ENCODE measurements at places on chromosomes 6 and 20.
A peak's percentile ranks its signal among the peaks of the same experiment; 100 is the strongest.

GRCh38 chr20:32763202-32764004, 1.2 kb downstream of the DNMT3B start:
- no peak for DNase-seq

GRCh38 chr20:13318871-13319521, 97.9 kb downstream of the ISM1 start:
- DNase-seq, result no peak

DNA sequence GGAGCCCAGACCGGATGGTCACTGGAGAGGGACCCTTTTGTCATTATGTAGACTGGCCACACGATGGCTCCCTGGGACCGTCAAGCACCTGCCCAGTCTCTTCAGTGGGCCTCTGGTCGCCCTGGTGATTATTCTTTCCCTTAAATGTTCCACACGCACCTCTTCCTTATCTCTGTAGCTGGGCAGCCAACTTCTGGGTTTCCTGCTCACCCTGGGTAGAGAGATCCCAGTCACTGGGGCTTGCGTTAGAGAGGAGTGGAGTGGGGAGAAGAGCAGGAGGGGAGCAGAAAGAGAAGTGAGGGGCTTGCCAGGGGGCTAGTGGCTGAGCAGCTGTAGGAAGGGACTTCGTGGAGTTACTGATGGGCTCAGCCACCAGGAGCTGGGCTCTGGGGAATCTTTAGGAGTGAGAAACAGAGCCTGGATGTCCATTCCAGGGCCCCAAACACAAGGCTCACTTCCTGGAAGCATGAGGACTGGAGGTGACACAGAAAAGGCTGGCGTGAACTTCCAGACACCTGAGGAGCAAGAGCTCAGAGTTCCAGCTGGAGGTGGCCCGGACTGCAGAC, 150.1 kb downstream of the DHX35 start:
- peak; percentile 4 for DNase-seq

DNA sequence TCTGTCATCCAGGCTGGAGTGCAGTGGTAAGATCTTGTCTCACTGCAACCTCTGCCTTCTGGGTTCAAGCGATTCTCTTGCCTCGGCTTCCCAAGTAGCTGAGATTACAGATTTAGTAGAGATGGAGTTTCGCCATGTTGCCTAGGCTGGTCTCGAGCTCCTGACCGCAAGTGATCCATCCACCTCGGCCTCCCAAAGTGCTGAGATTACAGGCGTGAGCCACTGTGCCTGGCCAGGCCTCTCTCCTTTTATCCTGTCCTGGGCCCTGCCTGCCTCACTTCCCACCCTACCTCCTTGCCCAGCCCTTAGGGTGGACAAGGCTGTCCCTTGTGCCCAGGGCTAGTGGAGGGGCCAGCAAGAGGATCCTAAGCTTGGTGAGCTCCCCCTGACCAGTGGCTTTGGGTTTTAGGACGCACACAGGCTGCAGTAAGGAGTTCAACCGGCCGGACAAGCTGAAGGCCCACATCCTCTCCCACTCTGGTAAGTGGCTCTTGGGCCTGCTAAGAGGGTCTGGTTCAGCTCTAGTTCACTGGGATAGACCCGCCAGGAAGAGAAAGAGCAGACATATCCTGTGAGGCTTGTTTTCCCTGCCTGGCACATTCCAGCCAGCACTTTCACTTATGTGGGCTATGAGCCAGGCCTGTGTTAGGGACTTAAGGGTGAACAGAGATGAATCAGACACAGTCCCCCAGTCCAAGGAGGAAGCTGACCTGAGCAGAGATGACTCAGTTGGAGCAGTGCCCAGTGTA, 21.9 kb upstream of the CHMP4B start:
- peak; percentile 98 for DNase-seq

DNA sequence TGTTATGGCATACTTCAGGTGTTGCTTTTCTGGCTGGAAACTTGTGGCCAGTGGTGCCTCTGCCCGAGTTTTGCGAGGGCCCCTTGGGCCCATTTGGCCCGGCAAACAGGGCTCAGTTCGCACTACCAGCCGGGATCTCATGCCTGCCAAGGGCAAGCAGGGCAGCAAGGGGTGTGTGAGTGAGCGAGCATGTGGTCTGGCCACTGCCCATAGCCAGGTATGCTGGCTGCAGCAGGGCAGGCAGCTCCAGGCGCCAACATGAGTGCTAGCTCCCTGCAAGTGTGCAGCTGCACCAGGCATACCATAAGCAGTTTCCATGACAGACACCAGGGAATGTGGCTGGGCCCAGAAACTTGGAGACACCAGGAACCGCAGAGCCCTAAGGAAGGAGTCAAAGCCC, 389.5 kb downstream of the NKAIN2 start:
- DNase-seq, result no peak

DNA sequence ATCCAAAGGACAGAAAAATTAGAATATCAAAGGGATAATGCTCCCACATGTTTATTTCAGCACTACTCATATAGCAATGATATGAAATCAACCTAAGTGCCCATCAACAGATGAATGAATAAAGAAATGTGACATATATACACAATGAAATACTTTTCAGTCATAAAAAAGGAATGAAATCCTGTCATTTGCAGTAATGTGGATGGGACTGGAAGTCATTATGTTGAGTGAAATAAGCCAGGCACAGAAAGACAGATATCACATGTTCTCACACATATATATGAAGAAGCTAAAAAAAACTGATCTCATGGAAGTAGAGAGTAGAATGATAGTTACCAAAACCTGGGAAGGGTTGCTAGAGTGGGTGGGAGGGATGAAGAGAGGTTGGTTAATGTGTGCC, 135.7 kb downstream of the IBTK start:
- DNase-seq, result no peak

- no peak for DNase-seq
Measured at GRCh38 chr6:134187154-134187553, 130.8 kb downstream of the SGK1 start.

DNA sequence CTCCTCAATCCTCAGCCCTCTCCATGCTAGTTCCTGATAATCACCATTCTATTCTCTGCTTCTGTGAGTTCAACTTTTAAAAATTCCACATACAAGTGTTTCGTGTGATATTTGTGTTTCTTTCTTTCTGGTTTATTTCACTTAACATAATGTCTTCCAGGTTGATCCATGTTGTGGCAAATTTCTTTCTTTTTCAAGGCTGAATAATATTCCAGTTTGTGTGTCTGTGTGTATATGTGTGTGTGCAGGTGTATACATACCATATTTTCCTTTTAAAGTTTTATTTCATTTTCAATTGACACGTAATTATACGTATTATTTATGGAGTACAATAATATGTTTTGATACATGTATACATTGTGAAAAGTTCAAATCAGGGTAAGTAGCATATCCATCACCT, 19.8 kb upstream of the SF3B5 start:
- no peak for DNase-seq

All from mammary epithelial cell (primary cell).